ENCODE measurements at places on chromosomes 1 and 21.
A peak's percentile ranks its signal among the peaks of the same experiment; 100 is the strongest.

- no peak for DNase-seq
Observed at GRCh38 chr1:229132106-229132443, 138.8 kb upstream of the RAB4A start.

DNA sequence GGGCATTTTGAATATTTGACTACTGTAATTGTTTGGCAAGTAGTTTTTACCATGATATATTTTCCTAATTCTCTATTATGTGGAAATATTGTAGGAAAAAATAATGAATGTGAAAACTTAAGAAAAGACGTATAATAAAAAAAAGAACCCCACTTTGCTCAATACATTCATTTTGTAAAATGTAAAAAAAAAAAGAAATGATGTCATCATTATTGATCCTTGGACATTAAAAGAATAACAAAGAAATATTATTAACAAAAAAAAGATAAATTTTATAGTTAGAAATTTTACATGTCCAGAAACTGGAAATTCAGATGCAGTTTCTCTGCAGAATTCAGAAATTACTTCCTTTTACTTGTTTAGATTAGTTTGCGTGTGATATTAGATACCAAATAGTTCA, 5.2 kb downstream of the GIPC2 start:
- no peak for DNase-seq

- no peak for DNase-seq
Observed at GRCh38 chr1:150180474-150180873, 30.8 kb downstream of the PLEKHO1 start.

- no peak for DNase-seq
Observed at GRCh38 chr21:21165063-21165645, 166.9 kb downstream of the NCAM2 start.

GRCh38 chr1:97427371-97427770, 493.5 kb downstream of the DPYD start:
- DNase-seq = no peak

- DNase-seq = peak; percentile 62
Observed at GRCh38 chr1:197521118-197521739, 253.2 kb downstream of the CRB1 start.

DNA sequence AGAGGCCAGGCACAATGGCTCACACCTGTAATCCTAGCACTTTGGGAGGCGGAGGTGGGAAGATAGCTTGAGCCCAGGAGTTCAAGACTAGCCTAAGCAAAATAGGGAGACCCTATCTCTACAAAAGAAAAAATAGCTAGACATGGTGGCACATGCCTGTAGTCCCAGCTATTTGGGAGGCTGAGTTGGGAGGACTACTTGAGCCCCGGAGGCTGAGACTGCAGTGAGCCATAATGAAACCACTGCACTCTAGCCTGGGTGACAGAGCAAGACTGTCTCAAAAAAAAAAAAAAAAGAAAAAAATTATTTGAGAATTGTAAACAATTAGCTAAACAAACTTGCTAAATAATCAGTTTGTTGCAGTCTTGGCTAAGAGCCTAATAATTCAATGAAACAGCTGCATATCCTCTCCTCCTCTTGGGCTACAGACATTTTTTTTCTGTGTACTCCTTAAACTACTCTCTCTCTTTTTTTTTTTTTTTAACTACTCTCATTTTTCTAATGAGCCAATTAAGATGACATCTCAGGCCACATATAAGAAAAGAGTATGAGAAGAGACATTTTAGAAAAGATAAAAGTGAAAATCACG, 10.5 kb upstream of the DNAJB4 start:
- DNase-seq = peak; percentile 33

GRCh38 chr1:245046315-245046714, 108.5 kb upstream of the KIF26B start:
- no peak for DNase-seq

GRCh38 chr1:53589043-53589887, 130.1 kb downstream of the DMRTB1 start:
- no peak for DNase-seq

DNA sequence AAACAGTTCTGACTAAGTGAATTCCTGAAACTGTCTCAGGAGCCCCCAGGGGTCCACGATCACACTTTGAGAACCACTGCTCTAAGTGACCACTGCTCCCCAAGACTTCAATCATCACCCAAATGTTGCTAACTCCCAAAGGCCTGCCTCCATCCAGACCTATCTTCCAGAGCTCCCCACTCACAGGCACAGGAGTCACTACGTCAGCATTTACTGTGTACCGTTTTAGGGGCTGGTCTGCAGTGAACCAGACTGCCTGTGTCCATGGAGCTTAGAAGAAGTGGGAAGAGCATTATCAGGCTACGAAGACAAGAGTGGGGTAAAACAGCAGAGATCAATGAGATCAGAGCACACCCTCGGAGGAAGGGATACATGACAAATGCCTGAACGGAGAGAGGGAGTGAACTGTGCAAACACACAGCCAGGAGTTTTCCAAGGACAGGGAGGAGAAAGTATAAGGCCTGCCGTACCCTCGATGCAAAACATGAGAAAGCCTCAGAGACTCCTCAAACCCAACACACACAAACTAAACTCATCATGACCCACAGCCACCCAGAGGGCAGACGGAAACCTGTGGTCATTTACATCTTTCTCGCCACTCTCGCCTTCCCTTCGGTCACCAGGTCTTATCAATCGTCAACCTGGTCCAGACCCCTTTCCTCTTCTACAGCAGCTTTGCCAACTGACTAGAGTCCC, 10.1 kb downstream of the GNB1 start:
- DNase-seq = no peak

All from RPMI8226 (cell line).